GM20000 (cell line): ENCODE measurements at places on chromosomes 5 and 9.
A peak's percentile ranks its signal among the peaks of the same experiment; 100 is the strongest.

GRCh38 chr5:63727583-63727982 is 234.7 kb downstream of the HTR1A start:
- DNase-seq = no peak

DNA sequence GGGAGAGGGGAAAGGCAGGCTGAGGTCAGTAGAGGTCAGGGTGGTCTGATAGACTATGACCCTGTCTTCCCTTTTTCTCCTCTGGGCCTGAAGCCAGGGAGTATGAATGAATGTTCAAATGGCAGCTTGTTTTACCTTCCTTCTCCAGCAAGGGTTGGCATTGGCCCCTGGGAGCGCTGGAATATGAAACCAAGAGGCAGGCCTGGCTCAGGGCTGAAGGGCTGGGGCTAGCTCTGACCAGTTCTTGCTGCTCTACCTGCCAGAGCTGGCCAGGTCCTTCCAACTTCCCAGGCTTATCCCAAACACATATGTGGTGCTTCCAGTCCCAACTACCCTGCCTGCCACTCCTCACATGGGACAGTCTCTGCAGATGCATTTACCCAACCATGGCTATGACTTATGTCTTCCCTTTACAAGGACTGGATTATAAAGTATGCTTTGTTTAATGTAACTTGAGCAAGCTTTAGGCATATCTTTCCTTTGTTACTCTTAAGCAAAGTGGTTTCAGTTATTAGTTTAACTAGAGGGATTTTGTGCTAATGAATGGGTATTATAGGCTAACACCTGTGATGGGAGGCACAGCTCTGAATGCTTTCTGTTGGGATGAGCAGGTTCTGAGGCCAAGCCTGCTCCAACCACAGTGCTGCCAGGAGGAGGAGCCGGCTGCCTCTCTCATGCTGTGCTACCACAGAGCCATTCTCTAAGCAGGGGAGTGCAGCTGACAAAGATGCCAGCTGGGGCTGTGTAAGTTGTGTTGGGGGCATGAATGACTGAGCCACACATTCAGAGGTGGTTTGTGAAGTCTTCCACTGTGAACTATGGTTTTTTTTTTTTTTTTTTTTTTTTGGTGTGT is 6.1 kb downstream of the CCNI2 start:
- DNase-seq = no peak

GRCh38 chr5:57778501-57779091 is 296.0 kb upstream of the ACTBL2 start:
- DNase-seq = no peak

GRCh38 chr5:141437221-141437620 is 6.9 kb downstream of the PCDHGA12 start:
- no peak for DNase-seq

DNA sequence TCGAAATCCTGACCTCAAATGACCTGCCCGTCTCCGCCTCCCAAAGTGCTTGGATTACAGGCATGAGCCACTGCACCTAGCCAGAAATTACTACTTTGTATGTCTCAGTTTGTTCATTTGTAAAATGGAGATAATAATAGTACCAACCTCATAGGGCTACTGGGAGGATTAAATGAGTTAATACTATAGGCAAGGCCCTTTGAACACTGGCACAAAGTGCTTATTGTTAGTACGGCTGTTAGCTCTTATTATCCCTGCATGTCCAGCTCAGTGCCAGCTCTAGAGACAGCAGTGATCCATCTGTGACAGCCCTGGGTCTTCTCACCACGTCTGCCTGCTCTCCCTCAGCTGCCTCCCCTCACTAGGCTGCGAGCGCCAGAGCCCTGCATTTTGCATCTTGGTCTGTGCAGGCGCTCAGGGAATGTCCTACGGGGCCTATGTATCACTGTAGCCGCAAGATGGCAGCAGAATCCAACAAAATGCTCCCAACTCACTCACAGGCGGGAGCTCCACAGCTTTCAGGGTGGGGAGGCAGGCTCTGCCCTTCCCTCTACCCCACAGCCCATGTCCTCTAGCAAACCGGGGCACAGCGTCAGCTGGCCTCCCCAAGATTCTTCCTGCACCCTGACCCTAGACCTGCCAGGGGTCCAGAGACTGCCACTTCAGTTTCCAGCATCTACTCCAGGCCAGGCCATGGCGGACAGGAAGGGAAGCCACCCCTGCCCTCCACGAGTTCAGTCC is 17.7 kb upstream of the AKNA start:
- DNase-seq = peak; percentile 83

DNA sequence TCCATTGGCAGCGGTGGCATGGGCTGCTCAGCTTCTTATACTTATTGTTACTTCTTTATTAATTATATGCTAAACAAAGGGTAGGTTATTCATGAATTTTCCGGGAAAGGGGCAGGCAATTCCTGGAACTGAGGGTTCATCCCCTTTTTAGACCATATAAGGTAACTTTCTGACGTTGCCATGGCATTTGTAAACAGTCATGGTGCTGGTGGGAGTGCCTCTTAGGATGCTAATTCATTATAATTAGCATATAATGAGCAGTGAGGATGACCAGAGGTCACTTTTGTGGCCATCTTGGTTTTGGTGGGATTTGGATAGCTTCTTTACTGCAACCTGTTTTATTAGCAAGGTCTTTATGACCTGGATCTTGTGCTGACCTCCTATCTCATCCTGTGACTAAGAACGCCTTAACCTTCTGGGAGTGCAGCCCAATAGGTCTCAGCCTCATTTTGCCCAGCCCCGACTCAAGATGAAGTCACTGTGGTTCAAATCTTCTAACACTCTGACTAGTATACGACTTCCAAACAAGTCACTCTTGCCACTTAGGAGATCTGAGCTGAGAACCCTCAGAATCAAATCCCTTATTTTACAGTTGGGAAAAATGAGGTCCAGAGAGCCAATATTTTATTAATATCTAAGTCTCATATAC is 237.5 kb downstream of the TRIM32 start:
- no peak for DNase-seq

- peak; percentile 36 for DNase-seq
Observed at GRCh38 chr9:127612939-127613582, 984 bp downstream of the STXBP1 start.

DNA sequence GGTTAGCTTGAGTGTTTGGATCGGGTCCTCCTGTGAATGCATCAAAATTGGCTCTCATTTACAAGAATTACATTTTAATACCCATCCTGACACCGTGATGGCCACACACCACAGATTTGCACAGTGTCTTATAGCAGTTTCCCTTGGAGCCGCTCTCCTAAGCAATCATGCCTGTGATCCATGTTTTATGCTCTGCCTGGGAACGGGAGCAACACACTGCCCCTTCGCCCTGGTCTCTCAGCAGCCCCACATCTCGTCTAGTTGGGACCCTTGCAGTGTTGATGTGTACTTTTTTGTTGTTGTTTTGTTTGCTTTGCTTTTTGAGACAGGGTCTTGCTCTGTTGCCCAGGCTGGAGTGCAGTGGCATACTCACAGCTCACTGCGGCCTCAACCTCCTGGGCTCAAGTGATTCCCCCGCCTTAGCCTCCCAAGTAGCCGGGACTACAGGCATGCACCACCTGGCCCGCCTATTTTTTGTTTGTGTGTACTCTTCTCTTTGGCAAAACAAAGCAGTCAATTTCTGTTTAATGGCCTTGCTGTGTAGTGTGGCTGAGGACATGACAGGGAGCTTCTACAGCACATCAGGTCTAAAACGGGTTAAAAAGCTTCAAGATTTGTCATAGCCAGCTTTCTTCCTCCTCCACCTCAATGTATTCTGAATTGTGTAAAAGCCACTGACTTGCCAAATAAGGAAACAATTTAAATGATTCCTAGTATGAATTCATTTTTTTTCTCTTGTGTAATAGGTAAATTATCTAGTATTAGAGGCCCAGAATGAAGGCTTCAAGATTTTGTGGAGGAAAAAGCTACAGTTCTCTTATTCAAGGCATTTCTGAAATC is 101.6 kb upstream of the TBCA start:
- DNase-seq = no peak

DNA sequence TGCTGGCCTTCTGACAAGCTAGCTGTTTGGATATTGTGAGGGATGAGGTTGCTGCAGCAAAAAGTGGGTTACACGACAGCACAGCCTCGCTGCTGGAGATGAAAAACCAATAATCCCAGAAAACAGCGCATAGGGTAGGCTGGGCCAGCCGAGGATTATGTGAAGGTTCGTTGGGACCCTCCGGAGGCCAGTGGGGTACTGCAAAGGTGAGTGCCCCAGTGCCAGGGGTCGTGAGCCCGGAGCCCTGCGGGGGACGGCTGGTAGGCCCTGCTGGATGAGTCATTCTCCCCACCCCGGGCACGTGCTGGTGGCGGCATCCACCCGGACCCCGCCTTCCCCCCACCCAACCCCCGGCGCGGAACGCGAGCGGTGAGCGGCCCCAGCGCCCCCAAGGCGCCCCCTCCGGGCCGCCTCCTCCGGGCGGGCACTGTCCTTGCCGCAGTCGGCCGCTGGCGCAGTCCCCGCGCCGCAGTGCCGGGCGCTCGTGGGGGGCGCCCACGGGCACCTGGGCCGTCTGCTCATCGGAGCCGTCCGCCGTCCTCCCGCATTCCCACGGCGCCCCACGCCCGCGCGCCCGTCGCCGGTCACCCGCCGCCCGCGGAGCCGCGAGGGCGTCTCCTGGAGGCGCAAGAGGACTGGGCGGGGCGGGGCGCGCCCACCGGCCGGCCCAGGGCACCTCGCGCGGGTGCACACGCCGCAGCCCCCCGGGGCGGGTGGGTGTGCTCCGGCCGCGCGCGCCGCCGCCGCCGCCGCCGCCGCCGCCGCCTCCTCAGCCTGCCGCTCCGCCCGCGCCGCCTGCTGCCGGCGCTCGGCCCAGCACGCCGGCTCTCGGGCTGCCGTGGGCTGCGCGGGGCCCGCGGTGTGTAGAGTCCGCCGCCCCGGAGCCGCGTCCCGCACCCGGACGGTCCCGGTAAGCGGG is at the start of gene PHF24:
Gene PHF24 (plus strand): TSS at position 794 of the 919 bp plus-strand sequence. CDS start 13,014 bp downstream, outside the sequence.
- DNase-seq = peak; percentile 55

GRCh38 chr5:394671-395155 is 48.3 kb upstream of the EXOC3 start:
- no peak for DNase-seq

DNA sequence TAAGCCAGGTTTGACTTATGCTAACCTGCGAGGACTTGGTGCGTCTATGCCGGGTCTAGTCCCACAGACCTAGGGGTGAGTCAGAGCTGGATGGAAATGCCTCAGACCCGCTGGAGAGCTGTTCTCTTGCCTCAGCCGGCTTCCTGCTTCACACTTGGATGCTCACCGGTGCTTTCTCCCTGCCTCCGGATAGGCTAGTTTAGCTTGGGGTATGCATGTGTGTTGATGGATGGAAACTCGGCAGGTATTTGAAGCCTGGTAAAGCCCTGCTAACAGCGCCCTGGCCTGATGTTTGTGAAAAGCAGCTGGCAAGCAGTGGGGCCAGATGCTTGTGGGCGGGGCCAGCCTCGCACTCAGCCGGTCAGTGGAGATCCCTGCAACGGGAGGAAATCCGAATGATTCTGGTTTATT is 29.3 kb downstream of the PRRC2B start:
- peak; percentile 42 for DNase-seq

DNA sequence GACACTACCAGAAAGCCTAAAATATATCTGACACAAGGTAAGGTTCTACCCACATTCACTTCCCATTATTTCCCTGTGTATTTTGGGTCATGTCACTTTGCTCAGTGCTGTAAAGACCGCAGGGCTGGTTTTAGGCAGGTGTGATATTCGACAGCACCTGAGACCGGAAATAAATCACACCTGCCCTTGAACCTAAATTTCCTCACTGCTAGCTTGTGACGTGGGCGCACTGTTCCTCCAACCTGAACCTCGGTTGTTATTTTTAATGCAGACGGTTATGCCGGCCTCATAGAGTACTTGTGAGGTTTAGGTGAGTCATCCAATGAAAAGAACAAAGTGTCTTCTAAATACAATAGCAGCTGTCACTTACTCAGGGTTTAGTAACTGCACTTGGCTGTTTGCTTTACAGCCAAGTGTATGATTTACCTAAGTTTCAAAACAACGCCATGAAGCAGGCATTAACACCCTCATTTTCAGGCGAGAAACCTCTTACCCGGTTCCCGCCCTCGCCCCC is 20.7 kb upstream of the ZNF782 start:
- peak; percentile 77 for DNase-seq

DNA sequence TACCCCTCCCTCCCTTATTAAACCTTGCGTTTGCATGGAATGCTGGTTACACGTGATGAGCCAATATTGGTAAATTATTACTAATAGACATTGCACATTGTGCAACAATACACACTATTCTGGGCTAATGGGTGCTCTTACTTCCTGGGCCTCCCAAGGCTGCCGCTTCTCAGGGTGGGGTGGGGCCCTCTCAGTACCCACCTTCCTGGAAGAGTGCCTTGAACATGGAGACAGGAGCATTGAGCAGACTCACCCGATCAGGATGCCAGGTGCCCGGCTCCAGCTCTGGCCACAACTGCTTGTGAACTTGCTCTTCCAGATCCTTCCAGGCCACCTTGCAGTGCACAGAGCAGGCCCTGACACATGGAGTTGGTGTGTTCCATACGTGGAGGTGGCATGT is 24.7 kb upstream of the CEP72 start:
- DNase-seq = no peak

DNA sequence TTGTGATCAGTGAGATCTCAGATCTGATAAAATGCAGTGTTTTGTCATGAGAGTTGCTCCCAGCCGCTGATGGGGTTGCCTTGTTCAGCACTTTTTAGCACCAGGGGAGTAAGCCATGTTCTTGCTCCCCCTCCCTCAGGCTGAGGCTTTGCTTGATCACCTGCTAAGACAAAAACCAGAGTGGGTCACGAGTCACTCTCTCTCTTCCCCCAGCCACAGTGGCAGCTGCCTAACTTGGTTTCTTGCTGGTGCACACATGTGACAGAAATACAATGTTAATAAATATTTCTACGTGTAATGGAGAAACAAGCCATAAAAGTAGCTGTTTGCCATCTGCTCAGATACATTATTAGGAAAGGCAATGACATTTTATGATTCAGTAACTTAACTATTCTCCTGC is 212.4 kb upstream of the DMRT1 start:
- DNase-seq = no peak

DNA sequence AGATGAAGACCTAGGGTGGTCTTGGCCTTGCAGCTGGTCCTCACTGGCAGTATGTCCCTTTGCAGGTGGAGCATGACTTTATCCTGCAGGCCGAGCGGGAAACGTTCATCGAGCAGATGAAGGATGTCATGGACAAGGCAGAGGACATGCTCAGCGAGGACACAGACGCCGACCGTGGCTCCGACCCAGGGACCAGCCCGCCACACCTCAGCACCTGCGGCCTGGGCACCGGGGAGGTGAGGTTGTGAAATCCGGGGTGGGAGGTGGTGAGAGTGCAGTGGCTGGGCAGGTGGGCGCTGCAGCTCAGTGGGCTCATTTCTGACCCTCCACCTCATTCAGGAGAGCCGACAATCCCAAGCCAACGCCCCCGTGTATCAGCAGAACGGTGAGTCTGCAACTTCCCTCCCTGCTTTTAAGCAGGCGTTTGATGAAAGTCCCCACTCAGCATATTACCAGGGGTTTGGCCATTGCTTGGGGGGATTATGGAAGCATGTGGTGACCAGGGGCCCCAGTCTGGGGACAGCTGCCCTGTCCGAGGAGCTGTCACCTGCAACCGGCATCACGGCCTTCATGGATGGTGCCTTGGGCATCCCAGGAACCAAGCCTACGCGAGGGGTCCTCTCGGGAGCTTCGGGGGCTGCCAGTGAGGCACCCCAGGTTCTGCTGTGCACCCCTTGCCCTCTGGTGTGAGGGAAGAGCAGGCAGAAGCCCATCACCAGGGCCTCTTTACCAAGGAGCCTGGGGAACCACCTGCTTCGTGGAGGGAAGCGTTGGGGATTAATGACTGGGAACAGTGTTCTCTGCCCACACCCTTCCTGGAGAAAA is 84.0 kb downstream of the WNK2 start:
- peak; percentile 7 for DNase-seq

- DNase-seq = no peak
Observed at GRCh38 chr5:53422539-53422938, 57.9 kb upstream of the FST start.
